Ascending aorta (tissue), 2 donors: ENCODE measurements at places on chromosomes 2 and 18.

GRCh38 chr18:27616324-27616723, 431.2 kb upstream of the CHST9 start:
- H3K36me3 ChIP-seq, result no peaks in the 10 kb centered on the region
- no peaks in the 10 kb centered on the region for H3K27me3 ChIP-seq
- no peaks in the 10 kb centered on the region for H3K4me1 ChIP-seq
- H3K27ac ChIP-seq, result no peak overlapping the region
- H3K4me3 ChIP-seq, result no peak overlapping the region

DNA sequence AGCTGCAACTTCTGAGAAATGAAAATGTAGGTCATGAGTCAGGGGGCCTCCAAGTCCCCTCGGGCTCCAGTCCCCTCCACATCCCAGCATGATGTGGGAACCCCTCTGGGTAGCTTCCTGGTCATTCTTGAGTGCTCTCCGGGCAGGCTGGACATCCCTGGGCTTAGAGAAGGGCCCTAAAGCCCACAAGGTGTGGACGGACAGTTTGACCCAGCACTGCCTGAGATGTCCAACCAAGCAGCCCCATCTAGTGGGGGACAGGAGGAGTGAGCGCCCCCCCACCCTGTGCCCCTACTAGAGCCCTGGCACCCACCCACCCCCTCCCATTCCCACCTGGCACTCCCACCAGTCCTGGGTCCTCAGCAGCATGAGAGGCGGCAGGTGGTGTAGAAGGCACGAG, 46.0 kb downstream of the CYP27C1 start:
- H3K4me1 ChIP-seq, result no peaks in the 10 kb centered on the region
- H3K36me3 ChIP-seq, result no peaks in the 10 kb centered on the region
- peak; percentile 60 for DNase-seq
- H3K27me3 ChIP-seq, result no peaks in the 10 kb centered on the region
- no peak overlapping the region for H3K4me3 ChIP-seq

- DNase-seq, result no peak
- H3K4me1 ChIP-seq, result peaks cover 9% of the 10 kb centered on the region
- H3K4me3 ChIP-seq, result no peak overlapping the region
- H3K36me3 ChIP-seq, result no peaks in the 10 kb centered on the region
- H3K27ac ChIP-seq, result no peak overlapping the region
- no peaks in the 10 kb centered on the region for H3K27me3 ChIP-seq
These were observed 122.2 kb upstream of the PXDN start for GRCh38 chr2:1866402-1867111.

DNA sequence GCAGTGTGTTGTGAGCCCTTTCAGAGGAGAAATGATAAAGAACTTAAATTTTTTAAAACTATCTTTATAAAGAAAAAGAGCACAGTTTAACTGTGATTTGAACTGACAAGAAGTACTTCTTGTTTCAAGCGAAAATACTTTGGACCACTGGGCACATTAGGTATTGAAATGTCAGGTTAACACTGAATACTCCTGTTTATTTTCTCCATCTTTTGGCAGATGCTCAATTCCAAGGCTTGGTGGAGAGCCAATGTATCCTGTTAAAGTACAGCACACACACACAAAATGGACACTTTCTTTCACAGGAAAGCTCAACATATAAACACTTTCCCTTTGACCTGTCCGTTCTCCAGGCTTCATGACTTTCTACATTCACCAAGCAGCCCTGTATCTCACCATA, 32.6 kb upstream of the SP3 start:
- peak overlapping the region; percentile 39 for H3K27ac ChIP-seq
- DNase-seq, result no peak
- H3K27me3 ChIP-seq, result no peaks in the 10 kb centered on the region
- no peaks in the 10 kb centered on the region for H3K4me1 ChIP-seq
- H3K4me3 ChIP-seq, result no peak overlapping the region
- no peaks in the 10 kb centered on the region for H3K36me3 ChIP-seq

- peak overlapping the region; percentile 74 for H3K4me3 ChIP-seq
- H3K27ac ChIP-seq, result peak overlapping the region; percentile 64
- DNase-seq, result peak; percentile 90
- H3K4me1 ChIP-seq, result peaks cover 5% of the 10 kb centered on the region
These were observed 3.9 kb upstream of the PSMD1 start for GRCh38 chr2:231052494-231053451.

- H3K27me3 ChIP-seq, result no peaks in the 10 kb centered on the region
- no peak for DNase-seq
- H3K36me3 ChIP-seq, result no peaks in the 10 kb centered on the region
- H3K4me1 ChIP-seq, result peaks cover 9% of the 10 kb centered on the region
- H3K4me3 ChIP-seq, result no peak overlapping the region
These were observed 30.3 kb downstream of the TEX44 start for GRCh38 chr2:231622963-231623362.
